ENCODE measurements at places on chromosomes 13 and 19.

- DNase-seq: no peak
These were observed 8.7 kb downstream of the TMEM147 start for GRCh38 chr19:35554076-35554475.

- DNase-seq: no peak
These were observed 150.9 kb downstream of the PDS5B start for GRCh38 chr13:32737111-32737571.

- no peak for DNase-seq
These were observed 64.8 kb downstream of the DCT start for GRCh38 chr13:94414708-94415107.

DNA sequence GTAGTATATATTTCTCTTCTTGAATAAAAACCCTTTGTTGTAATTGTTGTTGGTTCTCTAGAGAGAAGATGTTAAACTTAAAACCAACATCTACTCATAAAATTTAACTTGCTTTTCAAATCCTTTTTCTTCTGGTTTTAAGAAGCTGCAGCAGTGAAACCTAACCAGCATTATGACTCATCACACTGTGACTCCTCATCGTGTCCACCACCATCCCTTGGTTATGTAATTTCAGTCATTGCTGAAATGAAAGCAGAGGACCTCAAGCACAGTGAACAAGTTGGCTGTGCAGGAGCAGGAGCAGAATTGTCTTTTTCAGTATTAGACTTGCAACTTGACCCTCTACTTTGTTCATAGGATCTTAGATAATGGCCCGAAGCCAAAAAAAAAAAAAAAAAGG is 64.9 kb upstream of the HTR2A start:
- no peak for DNase-seq

DNA sequence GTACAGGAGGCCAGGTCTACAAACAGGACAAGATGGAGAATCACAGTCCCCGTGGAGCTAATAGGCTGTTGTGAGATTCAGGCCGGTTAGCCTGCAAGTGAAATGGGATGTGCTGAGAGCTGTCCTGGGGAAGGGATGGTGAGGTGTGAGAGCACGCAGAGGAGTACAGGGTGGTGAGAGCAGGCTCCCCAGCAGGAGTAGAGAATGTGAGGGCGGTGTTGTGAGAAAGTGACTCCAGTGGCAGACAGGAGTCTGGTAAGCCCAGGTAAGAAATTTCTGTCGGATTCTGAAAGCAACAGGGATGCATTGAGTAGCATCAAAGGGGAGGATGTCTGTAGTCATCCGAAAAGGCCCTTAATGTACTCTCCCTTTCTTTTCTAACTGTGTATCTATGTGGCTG is 50.7 kb upstream of the GPR183 start:
- no peak for DNase-seq

DNA sequence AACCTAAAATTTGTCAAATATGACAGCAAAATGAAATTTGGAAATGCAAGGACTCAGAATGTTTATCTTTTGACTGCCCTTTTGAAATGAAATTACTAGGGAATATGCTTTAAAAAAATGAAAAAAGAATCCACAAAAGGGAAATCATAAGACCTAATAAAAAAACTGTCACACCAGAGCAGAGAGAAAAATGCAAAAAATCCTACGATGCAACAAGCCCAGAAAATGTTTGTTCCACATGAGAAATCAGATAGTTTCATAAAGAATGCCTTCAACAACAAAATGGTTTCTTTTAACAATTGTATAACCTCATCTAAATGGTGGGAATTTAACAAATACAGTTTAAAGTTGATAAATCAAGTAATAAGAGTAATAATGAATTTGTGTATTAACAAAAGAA is 8.0 kb downstream of the LPAR6 start:
- DNase-seq: no peak

DNA sequence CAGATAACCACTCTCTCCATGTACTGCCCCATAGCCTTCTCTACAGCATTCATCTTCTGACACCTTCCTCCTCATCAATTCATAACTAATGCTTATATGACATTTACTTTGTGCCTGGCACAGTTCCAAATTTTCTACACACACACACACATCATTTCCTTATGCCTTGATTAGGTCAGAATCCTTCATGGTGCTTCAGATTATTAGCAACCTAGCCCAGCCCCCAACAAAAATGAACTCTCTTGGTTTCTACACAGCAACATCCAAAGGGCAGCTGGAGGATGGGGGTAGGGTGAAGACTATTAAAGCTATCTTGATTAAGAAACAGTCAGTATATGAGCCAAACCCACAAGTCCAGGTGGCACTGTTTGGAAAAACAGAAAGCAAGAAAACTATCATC is 3.7 kb downstream of the RUBCNL start:
- DNase-seq: no peak

Measured in T-helper 22 cell (primary cell).